ENCODE measurements at places on chromosomes 5 and 9. TPM values are rescaled to one million over a fixed set of nuclear protein-coding genes. Genes with fewer than 3 reads are reported as not detected.

DNA sequence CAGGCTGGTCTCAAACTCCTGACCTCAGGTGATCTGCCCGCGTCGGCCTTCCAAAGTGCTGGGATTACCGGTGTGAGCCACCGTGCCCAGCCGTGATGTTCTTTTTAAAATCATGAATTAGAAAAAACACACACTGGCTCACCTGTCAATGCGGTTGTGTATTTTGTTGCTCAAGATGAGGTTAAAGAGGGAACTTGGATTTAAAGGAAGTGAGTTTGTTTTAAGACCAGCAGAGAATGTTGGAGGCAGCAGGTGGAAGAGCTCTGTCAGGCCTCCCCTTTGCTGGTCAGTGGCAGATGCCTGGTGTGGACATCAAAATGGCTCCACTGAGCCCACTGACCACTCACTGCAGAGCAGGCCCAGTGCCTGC is 38.9 kb downstream of the WNK2 start:
- no peak for DNase-seq

Gene OTULIN
- total RNA-seq = 25.2 TPM

Gene IL4
- not detected for total RNA-seq

Gene ZDHHC11B
- total RNA-seq = not detected

Gene SPOCK1
- total RNA-seq = 0.53 TPM

Data from foreskin keratinocyte (primary cell).